CD8-positive, alpha-beta T cell (primary cell): ENCODE measurements at places on chromosomes 4 and X.

- DNase-seq, result no peak
Measured at GRCh38 chr4:133147921-133148689, 989 bp upstream of the PCDH10 start.

DNA sequence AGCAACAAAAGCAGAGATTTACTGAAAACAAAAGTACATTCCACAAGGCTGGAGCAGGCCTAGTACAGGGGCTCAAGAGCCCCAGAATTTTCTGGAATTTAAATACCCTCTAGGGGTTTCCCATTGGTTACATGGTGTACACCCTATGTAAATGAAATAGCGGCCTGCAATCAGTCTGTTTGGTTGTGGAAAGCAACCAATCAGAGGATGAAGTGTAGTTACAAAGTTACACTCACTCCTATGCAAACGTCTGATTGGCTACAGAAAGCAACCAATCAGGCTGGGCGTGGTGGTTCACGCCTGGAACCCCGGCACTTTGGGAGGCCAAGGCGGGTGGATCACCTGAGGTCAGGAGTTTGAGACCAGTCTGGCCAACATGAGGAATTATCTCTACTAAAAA lies 13.8 kb upstream of the TXLNG start:
- no peak for DNase-seq

DNA sequence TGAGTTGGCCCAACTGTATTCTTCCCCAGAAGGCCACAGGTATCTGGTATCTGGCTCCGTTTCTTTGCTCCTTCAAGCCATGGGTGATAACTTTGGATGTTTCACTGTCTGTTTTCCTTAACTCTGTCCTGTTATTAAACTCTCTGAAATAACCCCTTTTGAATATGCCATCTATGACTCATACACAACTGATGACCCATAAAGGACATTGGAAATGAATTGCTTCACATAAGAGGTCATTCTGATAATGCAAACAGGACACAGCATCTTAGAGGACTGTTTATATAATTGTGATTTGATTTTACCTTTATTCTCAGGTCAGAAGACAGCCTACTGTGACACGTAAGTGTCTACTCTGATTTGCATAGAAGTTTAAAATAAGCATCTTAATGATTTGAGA lies 227.7 kb downstream of the VEGFC start:
- DNase-seq, result no peak

- peak; percentile 84 for DNase-seq
Measured at GRCh38 chrX:44344194-44344593, 722 bp upstream of the EFHC2 start.

- DNase-seq, result no peak
Measured at GRCh38 chrX:9447906-9448305, 17.0 kb upstream of the TBL1X start.

- DNase-seq, result no peak
Measured at GRCh38 chrX:118751950-118752783, 24.8 kb downstream of the IL13RA1 start.

GRCh38 chr4:13159041-13159620 lies 325.0 kb downstream of the RAB28 start:
- no peak for DNase-seq

DNA sequence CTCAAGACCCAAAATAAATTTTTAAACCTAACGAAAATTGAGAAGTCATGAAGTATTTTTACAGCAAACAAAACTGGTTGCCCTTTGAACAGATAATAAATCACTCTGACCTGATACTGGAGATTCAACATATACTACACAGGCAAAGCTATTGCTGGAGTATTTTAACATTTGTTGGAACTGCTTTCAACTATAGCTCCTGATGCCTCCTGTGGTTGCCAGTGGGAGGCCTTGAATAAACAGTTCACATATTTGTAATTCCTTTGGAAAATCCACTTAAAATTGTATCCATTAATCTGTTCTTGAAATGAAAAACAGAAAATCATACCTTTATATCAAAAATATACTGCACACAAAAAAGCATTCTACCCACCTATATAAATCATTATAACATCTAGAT lies 605.1 kb downstream of the KCTD8 start:
- no peak for DNase-seq

DNA sequence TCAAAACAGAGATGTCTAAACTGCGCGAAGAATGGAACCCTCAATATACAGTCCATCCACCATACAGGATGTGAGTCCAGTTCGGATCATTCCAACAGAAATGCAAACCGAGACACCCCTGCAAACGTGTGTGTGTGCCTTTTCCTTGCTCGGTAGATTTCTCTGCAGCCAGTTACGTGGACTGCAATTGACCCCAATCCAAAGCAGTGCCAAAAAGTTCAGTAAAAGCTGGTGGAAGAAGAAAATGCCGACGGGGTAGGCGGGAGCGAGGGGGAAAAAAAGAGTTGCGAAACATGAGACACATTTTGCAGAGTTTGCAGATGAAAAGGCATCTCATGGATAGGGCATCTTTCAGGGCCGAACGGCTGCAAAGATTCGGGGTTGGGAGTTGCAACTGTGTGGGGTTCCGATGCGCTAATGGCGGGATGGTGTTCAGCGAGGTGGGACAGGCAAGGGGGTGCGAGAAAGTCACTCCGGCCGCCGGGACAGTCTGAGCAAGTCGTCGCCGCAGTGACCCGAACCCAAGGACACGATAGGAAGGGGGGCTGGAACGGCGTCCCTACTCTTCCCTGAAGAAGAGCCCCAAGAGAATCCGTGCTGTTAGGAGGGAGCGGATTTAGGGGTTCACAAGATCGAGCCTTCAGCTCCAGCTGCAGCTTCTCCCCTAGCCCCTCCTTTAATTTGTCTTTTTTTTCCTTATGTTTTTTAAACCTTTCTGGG lies 3.8 kb downstream of the PHOX2B start:
- DNase-seq, result no peak

- no peak for DNase-seq
Measured at GRCh38 chr4:951186-951585, 18.9 kb downstream of the TMEM175 start.

DNA sequence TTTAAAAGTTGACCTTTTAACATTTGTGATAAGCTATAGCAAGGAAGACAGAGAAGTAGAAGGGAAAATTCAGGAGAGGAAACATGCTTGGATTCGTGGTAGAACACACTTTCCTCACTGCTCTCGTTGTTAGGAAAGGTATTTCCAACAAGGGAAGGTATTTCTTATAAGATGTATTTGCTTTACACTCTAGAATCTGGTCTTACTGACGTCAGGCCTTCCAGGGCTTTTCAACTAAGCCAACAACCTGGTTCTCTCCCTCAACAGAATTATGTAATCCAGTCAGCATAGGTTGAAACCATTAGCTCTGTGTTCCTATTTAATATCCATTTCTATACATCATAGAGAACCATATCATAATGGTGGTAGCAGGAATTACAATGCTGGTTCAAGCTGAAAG lies 241.9 kb downstream of the SLC39A8 start:
- DNase-seq, result no peak

- DNase-seq, result no peak
Measured at GRCh38 chr4:110675426-110675825, 52.5 kb upstream of the PITX2 start.

DNA sequence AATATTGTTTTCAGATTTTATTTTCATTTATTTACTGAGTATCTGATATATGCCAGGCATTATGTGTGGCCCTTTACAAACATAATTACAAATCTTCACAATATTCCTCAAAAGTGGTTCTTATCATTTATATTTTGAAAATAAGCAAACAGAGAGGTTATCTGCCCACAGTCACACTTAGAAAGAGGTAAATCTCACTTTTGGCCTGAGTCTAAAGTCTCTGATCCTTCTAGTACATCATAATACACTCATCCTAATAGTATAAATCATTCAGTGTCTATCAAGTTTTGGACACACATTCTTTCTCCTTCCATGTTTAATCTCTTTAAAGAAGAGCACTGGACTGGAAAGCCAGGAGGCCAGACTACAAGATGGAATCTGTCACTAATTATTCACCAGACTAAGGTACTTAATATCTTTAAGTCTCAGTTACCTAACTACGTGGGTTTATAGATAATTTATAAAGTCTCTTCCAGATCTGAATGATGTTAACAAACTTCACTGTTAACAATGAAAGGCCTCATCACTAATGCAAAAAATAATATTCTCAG lies 281.3 kb downstream of the PPP3CA start:
- DNase-seq, result no peak

GRCh38 chr4:146342600-146343192 lies 128.4 kb downstream of the REELD1 start:
- peak; percentile 45 for DNase-seq

DNA sequence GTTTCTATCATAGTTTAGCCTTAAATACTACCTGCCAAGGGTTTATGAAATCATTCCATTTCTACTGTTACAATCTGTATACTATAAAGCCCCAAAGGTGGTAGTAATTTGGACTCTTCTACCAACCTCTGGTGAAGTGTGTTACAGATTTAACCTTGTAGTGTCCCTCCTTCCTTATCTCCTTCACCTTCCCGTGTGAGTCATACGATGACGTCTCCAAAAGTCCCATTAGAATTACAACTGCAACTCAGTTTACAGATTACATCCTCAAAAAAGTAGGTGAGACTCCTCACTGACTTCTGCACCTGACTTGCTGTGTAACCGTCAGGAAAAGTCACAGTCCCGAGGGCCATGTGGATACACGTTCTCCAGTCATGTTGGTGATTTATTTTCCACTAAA lies 219.0 kb downstream of the DCTD start:
- DNase-seq, result no peak

DNA sequence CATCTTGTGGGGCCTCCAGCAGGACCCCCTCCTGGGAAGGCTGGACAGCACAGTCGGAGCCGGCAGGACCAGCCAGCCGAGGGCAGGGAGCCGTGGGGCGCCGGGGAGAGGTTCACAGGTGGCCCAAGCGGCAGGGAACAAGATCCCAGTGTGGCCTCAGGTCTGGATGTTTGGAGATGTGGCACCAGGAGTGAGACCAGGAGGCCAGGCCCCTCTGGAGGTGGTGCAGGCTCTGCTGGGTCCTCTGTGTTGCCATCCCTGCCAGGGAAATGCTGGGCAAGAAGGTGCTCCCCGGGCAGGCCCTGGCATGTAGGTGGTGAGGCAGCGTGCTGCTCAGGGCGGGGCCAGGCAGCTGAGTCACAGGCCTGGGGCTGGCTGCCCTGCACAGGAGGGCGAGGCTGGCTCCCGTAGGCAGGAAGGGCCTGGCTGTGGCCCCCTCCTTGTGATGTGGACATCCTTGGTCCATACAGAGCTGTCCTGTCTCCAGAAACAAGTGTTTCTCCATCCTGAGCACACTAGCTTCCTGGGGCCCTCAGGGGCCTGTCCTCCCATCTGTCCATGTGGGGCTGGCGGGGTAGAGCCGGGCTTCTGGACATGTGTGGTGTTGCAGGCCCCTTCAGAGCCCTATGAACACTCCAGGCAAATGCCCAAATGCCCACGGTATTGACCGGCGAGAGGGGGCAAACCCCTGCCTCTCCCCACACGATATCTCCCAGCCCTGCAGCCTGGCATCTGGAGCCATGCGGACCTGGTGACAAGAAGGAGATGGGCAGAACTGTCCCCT lies 4.8 kb upstream of the HGFAC start:
- no peak for DNase-seq

- no peak for DNase-seq
Measured at GRCh38 chrX:19496711-19497110, 18.6 kb downstream of the MAP3K15 start.

DNA sequence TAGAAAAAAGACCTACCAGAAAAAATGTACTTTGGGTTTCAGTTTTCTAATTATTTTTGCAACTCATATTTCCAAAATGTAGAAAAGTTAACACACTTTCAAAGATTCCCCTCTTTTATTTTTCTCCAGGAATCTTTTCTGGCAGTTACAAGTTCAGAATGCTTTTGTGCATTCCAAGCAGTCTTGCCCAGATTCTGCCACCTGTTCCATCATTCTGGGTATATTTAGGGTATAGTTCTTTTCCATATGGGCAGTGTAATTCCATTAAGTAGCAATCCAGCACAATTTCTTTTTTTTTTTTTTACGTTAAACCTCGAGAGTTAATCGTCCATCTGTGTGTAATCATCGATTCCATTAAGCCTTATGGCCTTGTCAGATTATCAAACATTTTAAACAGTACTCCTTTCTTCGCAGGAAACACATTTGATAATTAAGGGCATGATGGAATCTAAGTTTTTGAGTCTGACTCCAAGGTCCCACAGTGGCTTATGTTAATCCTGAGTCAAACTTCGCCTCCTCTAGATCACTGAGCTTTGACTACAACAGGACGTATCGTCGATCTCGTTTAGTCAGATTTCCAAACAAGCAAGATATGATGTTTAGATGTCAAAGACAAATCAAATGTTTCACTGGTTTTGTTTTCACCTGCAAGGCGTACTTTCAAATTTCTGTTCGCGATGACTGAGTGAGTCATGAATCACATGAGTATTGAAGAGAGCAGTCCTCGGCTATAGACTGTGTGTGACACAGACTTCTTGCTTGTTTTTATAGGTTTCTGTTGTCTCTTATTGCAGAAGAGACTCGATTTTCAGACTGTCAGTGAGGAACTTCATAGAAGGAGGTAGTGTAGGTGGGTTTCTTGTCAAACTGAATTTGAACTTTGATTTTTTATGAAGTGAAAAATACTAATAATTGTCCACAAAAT lies 118.9 kb upstream of the GK2 start:
- no peak for DNase-seq

- no peak for DNase-seq
Measured at GRCh38 chr4:183170894-183171293, 71.8 kb downstream of the WWC2 start.

DNA sequence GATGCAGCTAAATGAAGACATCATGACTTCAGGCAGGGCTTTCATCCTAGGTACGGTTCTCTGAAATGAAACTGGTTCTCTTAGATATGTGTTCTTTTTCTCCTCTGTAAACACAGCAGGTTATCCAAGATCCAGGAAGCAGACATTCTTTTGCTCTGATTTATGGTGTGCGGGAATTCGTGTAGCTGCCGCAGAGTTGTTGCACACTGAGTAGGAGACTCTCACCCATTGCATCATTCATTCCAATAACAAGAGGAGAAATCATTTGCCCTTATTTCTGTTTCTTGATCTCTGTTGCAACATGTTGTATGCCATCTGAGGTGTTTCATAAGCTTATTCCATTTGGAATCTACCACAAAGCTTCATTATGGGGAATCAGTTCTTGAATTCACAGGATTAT lies 133.6 kb upstream of the VCX2 start:
- no peak for DNase-seq

DNA sequence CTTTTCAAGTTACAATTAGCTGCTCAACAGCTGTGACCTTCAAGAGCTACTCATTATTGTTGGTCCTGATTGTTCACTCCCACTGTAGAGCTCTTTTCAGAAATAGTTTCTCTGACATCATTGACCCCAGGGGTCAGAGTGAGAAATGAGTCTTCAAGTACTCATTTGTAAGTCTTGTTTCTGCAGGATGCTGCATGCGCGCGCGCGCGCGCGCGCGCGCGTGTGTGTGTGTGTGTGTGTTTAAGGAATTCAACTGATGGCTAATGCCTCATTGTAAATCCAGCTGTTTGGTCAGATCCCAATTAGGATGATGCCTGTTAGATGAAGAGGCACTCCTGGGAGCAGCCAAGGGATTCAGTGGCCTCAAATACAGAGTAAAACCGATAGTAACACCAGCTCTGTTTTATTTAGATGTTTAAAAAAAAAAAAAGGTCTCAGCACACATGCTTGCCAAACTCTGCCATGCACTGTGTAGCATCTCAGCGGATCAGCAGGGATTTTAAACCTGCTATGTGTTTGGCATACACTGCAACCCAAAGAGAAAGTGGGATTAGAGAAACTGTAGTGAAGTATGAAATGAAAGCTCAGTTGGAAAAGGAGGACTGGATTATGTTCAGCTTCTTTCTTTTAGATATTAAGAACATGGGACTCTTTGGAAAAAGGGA lies 332.3 kb downstream of the ADGRL3 start:
- no peak for DNase-seq

- DNase-seq, result no peak
Measured at GRCh38 chrX:15437724-15438123, 53.5 kb upstream of the VEGFD start.

GRCh38 chr4:123599920-123600810 lies 203.6 kb downstream of the SPRY1 start:
- peak; percentile 85 for DNase-seq
